ENCODE measurements at places on chromosomes 2 and 18.

DNA sequence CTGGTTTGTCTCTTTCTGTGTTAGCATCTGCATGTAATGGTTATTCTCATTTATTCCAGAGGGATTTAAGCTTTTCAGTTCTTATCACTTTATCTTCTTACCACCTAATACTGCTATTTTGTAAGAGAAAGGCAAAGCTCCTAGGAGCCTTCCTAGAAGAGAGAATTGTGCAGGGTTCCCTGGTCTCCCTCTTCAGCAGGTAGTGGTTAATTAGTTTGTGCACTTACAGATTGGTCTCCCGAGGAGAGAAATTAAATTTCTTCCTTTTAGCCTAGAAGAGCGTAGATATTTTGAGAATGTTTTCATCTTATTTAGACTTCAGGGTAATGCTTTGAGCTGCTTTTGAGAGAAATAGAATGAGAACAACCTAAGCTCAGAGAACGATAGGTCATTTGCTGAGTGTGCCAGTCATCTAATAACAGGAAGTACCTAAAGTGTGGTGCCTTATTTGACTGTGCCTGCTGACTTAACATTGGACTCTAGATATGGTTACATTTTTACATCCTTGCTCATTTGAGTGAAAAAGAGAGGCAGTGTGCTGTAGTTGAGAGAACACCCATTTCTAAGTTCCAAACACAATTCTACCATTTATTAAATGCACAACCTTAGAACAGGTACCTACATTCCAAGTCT is 651.4 kb downstream of the STK39 start:
- no peak for DNase-seq

- DNase-seq: no peak
These were observed 116.8 kb downstream of the XIRP2 start for GRCh38 chr2:167005096-167005495.

DNA sequence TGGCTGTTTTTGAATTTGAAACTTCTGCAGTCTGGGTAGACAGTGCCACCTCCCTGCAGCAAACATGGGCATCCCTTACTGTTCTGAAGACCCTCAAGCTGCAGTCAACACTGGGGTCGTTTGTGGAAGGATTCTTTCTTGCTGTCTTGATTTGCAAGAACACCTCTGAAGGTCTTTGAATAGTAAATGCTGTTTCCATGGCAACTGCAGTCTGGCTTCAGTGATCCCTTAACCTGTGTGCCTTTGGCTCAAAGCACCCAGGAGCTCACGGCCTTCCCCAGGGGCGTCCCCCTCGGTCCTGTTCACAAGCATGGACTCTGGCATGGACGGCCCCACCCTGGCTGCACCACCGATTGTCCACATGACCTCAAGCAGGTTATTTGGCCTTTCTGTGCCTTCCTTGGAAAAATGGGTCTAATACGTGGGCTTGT is 38.3 kb downstream of the LRRFIP1 start:
- no peak for DNase-seq

DNA sequence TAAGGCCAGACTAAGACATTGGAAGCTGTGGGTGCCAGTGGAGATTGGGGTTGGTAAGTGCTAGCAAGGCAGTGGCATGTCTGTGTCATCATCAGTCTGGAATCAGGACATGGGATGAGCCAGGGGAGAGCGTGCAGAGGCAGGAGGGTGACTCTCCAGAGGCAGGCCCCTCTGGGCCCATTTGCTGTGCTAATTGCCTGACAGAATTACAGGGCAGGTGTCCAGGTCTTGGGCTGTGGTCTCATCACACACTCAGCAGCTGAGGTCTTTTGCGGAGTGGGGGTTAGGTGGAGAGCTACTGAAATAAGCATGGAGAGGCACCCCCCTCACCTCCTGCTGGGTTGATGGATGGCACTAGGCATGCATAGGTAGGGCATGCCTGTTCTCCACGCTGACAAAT is 57.4 kb downstream of the CELF4 start:
- DNase-seq: no peak

DNA sequence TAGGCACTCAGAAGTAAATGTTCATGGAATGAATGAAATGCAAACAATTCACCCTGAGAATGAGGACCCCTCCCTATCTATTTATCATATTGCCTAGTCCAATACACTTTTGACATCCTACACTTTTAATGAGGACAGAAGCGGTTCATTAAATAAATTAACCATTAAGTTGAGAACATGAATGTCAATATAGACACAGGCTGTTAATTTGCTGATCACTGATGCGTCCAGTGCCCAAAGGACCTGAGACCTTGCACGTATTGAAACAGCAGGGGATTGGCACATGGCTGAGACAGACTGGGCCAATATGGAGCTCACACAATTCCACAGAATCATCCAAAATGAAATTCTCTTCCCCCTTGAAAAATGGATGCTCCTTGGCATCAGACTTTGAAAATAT is 430.0 kb downstream of the SLC4A3 start:
- DNase-seq: no peak

- DNase-seq: no peak
These were observed 379.7 kb downstream of the PTPRM start for GRCh38 chr18:7946734-7947377.

GRCh38 chr18:41206341-41206830 is 748.6 kb upstream of the PIK3C3 start:
- no peak for DNase-seq

- DNase-seq: no peak
These were observed 366.8 kb downstream of the TGIF1 start for GRCh38 chr18:3816610-3817363.

DNA sequence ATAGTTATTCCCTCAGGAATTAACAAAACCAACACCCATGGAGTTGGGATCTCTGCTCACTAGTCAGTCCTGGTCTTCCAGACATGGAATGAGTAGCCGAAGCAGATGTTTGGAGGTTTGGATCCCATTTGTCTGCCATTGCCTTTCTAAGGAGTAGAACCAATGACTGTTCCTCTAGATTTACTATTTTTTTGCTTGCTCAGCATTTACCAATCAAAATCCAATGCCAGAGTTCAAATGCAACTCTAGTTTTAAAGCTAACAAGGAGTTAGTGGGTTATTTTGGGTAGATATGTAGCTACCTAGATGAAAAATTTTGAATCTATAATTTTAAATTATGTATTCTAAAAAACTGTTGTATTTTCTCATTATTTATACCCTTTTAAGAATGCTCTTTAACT is 62.6 kb downstream of the MALT1 start:
- DNase-seq: no peak

- DNase-seq: no peak
These were observed 75.2 kb downstream of the SLC5A7 start for GRCh38 chr2:108061439-108062042.

DNA sequence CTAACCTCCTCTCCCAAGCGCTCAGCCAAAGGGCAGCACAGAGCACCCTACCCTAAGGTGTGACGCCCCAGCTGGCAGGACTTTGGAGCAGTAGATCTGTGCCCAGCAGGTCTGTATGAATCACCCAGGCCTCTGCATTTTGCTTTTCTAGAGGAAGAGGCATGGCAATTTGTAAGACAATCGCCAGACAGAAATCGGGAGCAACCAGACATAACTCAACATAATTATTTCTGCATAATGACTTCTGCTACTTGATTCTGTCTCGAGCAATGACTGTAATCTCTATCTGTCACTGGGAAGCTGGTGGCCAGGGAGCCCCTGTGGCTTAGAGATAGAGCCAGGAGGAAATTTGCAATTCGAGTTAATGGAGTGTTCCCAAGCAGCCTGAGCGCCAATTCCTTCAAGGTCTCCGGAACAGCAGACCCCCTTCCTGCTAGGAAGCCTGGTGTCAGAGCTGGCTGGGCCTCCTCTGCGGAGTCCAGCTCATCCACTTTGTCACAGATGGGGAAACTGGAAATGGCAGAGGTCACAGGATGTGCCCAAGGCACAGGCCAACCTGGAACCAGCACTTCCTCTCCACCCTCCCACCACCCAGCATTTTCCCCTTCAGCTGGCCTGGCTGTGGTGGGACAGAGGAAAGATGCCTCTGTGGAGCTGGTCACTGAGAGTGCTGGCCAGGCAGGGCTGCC is 55.0 kb downstream of the ODC1 start:
- DNase-seq: no peak

DNA sequence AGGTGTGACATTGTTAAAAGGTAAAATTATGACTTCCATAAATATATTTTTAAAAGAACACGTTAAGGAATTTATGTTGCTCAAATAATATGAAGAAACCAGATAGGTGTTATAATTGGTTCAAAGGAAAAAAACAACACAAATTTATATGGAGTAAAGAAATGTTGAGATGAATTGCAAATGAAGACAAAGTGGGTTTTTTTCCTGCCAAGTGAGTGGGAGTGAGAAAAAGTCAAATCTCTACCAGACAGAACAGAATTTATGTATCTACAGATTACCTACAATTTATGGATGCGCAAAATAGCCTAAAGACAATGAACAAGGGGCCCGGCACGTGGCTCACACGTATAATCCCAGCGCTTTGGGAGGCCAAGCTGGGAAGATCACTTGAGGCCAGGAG is 159.7 kb upstream of the SLC1A4 start:
- no peak for DNase-seq

GRCh38 chr2:11896386-11896785 is 150.0 kb downstream of the LPIN1 start:
- DNase-seq: no peak

- DNase-seq: no peak
These were observed 40.3 kb downstream of the CRIM1 start for GRCh38 chr2:36395866-36396265.

DNA sequence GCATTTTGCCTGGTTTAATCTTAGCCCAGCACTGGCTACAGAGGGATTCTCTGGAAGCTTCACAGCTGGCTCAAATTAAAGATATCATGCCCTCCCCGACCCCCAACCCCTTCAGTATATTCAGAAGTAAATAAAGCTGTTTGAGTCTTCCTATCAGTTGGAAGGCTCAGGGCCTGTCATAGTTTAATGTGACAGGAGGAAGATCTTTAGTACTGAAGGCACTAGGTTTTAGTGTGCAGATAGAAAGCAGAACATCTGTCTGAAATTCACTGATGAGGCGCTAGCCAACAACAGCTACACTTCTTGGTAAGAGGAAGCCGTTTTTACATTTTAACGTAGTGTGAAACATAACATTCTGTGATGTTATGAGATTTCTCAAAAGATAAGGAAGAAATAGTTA is 969.1 kb upstream of the CDH2 start:
- no peak for DNase-seq

GRCh38 chr2:84995826-84996225 is 24.9 kb downstream of the KCMF1 start:
- DNase-seq: no peak

- no peak for DNase-seq
These were observed 3.9 kb downstream of the NCK2 start for GRCh38 chr2:105748566-105748965.

- no peak for DNase-seq
These were observed 48.1 kb downstream of the NUP35 start for GRCh38 chr2:183172220-183172887.

DNA sequence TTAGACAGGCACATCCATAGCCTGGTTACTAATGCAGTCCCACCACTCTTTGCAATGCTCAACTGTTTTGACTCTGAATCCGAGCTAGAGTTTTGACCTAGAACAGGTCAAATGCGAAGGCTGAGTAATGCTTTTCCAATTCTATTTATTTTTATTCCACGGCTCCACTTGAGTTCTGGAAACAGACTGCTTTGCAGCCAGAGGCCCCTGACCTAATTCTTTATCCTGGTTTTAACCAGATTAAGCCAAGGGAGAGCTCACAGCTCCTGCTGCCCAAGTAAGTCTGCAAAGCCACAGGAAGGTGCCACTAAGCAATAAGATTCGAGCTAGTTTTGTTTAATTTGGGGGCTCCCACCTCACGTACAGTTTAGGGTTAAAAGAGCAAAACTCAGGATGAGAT is 51.4 kb downstream of the MREG start:
- no peak for DNase-seq

DNA sequence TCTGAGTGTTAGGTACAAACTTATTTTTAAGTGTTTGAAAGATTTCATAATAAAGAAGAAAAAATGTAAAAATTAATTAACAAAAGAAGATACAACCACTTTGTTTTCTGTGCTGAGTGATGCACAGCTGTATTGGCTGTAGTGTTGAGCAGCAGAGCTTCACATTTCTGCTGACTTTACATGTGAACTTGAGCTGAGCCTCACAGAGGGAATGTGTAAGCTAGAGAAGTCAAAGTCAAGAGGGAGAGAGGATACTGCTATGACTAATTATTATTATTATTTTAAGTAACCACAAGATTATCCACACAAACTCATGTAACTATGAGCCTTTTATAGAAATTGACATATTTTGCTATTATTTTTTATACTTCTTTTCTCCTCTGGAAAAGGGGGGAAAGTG is 159.1 kb upstream of the ZSWIM2 start:
- no peak for DNase-seq

DNA sequence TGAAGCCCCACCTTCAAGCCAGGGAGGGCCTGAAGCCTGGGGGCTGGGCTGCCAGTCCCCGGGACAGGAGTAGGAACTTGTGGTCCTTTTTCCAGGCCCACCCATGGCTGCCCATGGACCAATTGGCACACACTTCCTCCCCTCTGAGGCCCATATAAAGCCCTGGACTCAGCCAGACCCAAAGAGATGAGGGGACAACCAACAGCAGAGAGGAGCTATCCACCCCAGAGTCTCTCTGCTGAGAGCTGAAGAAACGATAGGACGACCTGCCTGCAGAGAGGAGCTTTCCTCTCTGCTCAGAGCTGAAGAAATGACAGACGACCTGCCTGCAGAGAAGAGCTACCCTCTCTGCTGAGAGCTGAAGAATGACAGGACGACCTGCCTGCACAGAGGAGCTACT is 43.8 kb upstream of the PEX13 start:
- DNase-seq: no peak

GRCh38 chr2:60832621-60833020 is 48.8 kb upstream of the REL start:
- DNase-seq: no peak

GRCh38 chr2:171824086-171824485 is 70.0 kb downstream of the SLC25A12 start:
- DNase-seq: no peak

DNA sequence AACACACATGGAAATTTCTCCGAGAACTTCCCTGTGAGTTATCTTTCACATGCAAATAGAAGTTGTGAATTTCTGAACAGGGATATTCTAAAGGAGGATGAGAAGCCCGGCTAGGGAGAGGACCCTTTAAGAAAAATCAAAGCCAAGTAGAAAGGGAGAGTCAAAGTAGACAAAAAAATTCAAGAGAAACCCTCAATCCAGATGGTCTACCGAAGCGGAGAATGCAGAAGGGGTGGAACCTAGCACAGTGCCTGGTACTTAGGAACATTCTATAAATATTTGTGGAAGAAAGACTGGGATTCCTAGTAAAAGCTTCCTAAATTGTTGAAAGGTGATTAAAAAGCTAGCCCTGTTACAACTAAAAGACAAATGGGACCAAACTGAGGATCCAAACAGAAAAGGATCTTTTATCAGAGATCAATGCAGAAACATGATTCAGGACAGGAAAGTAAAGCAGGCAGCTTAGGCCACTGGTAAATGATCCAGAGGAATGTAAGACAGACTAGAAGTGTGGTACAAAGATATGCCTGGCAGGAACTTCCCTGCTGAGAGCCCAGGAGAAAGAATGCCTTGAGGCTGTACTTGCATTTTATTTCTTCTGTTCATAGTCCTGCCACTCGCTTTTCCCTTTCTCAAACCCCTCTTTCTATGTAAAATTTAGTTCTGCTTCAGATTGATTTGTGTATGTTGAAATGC is 19.5 kb upstream of the GLS start:
- no peak for DNase-seq
